ENCODE measurements at places on chromosomes 1 and 21.
A peak's percentile ranks its signal among the peaks of the same experiment; 100 is the strongest.

- no peak for DNase-seq
Measured at GRCh38 chr1:27142464-27142863, 12.5 kb downstream of the SLC9A1 start.

- DNase-seq, result peak; percentile 21
Measured at GRCh38 chr1:46466477-46467182, 23.0 kb upstream of the DMBX1 start.

DNA sequence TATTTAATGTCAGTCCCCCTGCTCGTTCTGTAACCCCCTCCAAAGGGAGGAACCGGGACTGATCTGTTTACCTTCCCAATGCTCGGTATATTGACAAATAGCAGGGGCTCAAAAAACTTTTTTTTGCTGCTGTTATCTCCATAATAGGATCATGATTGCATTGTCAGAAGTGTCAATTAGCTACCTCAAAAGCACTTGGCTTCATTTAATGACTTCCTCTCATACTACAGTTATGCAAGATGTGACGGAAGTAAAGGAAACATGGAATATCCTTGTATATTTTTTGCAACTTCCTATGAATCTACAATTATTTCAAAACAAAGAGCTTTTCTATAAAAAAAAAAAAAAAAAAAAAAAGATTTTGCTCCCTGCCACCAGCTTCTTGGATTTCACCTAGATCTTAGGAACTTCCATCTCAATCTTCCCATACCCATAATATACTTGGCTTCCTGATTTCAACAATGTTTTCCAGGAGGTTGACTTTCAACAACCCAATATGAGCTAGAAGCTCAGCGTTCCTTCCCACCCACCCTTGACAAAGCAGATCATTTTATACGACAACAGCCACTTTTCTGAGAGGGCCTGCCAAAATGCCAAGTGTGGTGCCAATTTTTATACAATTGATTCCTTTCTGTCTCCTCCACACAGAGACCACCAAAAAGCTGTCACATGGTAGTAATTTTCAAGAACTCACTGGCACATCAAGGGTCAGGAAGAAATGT is 71.7 kb downstream of the SETD4 start:
- DNase-seq, result peak; percentile 96

GRCh38 chr1:30599721-30600120 is 123.7 kb downstream of the MATN1 start:
- DNase-seq, result no peak

DNA sequence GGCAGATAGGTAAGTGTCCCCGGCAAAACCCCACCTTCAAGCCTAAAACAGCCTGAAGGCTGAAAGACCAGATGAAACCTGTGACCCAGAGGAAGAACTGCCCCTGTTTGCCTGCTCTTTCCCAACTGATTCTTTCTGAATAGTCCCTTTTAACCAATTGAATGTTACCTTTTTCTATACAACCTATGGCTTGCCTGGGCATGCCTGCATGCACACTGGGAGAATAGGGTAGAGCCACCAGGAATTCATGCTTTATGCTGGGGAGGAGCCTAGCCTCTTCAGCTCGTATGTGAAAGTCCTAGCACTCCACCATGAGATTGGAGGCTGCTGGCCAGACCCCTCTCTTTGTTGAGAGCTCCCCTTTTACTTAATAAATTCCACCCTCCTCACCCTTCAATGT is 340.0 kb downstream of the PTBP2 start:
- no peak for DNase-seq

DNA sequence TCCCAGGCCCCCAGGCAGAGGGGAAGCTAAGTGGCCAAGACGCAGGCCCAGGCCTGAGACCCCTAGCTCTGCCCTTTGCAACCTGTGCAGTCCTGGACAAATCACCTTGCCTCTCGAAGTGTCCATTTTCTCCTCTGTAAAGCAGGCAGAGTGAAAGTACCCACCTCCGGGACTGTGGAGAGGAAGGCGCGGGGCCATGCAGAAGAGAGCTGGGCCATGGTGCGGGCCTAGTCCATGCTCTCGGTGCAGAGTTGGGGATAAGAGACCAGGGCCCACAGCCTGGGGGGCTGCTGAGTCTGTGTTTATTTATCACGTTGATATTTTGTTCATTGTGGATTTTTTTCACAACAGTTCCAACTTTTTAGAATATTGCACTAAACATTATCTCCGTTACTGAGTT is 160.2 kb upstream of the VAMP3 start:
- DNase-seq, result no peak

Data from DMS79 treated with DMSO at 0.1 percent for 48 hours (cell line).